ENCODE measurements at places on chromosomes 16 and 17.

DNA sequence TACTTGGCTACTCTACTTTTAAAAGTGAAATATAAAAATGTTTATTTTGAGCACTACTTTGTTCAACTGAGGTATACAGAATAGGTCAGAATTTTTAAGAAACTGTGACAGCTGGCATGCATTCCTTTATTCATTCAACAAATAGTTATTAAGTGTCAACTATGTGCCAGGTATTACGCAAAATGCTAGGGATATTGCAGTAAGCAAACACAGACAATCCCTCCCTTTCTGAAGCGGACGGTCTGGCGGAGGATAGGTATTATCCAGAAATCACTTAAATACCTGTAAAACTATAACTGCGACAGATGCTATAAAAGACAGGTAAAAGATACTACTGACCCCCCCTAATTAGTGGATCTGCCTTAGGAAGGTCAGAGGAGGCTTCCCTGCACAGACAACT, 26.1 kb downstream of the METTL16 start:
- DNase-seq: no peak

GRCh38 chr16:67914758-67915495, 16.7 kb downstream of the CTRL start:
- DNase-seq: no peak

DNA sequence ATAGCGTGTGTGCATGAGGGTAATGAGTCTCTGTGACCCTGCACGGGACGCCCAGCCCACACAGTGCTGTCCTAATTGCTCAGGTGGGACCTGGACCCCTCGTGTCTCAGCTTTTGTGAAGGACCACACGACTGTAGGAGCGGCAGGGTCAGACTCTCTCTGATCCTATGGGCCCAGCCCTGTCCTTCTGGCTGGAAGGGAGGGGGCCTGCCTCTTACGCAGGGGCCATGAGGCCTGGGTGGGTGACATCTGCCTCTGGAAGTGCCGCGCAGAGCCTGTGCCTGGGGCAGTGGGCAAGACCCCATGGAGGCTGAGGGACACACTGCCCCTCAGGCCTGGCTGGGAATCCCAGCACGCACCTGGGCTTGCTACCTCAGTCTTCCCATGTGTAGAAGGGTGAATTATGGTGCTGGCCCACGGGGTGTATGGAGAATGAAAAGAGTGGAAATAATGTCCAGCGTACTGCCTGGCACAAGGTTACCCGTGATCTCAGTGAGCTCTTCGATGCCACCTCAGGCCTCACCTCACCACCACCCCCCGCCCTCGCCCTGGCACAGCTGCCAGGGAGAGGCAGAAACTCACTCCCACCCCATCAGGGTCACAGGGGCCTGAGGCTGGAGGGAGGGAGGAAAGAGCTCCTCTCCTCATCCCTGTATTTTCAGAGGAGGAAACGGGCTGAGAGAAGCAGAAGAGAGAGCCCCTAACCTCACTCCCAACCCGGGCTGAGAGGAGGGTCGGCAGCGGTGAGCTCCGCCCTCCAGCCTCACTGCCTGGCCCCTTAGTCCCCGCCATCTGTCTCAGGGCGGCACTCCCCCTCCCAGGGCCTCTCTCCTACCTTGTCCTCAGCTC, 27.1 kb upstream of the DBNDD1 start:
- peak; percentile 24 for DNase-seq

- DNase-seq: no peak
Measured at GRCh38 chr17:83136156-83136555, 56.7 kb downstream of the METRNL start.

DNA sequence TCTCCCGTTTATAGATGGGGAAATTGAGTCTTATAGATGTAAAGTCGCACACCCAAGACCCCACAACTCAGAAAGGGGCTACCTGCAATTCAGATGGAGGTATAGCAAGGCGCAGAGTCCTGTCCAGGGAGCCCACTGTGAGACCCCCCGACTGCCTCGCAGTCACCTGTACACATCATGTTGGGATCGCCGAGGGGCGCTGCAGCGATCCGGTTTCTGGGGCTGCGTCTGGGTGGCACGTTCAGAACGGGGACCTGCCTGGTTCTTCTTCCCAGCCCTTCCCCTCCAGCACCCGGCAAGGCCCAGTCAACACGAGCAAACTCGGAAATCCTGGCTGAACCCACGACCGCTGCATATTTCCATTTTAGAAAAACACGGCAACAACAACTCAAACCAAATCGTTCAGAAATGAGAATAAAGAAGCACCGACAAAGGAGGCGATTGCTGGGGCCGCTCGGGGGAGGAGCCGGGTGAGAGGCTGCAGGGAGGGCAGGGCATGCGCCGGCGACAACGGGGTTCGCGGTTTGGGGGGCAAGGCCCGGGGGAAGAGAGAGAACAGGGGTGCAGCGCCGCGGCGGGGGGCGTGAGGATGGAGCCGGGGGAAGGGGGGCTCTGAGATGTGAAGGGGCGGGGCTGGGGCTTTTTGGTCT, 643 bp downstream of the HSDL1 start:
- DNase-seq: peak; percentile 53

DNA sequence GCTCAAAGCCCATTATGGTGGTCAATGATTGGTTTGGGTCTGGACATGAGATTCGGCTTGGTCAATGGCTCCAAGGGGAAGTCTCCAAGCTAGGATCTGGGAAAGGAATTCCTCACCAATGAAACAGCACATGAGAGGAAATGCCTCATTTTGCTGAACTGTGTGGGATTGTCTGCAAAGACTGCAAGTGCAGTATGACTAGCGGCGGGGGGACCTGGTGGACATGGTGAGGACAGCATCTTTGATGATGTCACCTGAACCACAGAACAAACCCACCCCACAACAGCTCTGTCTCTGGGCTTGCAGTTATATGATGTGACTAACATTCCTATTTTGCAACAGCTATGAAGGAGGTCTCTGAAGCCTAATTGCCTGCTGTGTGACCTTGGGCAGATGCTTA, 50.6 kb upstream of the NKD1 start:
- no peak for DNase-seq

DNA sequence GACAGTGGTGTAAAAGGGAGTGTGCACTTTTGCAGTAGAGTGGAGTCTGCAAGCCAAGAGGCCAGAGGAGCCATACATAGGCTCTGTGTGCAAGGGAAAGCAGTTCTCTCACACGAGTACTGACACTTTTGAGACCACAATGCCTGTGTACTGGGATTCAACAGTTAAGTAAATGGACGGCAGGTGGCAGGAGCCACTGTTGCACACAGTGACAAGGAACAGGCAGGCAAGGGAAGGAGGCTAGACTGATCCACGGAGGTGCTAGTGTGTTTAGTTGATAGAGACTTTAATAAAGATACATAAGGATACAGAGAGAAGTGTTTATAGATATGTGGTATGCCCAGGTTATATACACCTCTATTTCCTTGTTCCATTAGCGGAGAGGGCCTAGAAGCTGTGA, 67.0 kb downstream of the MPRIP start:
- DNase-seq: no peak

GRCh38 chr16:856101-856500, 55.6 kb upstream of the GNG13 start:
- DNase-seq: no peak

- DNase-seq: no peak
Measured at GRCh38 chr16:23950291-23950894, 114.6 kb downstream of the PRKCB start.

GRCh38 chr16:67025210-67025550, 3.8 kb upstream of the CBFB start:
- DNase-seq: no peak

DNA sequence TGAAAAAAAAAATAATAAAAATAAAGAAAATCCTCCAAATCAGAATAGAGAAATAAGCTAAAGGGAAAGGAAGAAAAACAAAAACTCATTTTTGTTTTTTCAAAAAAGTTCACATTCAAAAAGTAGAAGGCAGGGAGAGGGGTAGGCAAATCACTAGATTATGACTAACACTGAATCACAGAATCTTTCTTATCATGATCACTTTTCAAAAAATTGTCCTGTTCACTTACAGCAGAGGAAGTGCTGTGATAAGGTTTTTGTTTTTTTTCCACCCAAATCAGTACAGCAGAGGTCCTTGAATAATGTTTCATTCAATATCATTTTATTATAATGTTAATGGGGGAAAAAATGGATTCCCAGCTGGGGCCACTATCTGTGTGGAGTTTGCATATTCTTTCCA, 106.4 kb downstream of the CA4 start:
- no peak for DNase-seq

GRCh38 chr17:79985943-79986391, 49.7 kb downstream of the TBC1D16 start:
- DNase-seq: no peak

DNA sequence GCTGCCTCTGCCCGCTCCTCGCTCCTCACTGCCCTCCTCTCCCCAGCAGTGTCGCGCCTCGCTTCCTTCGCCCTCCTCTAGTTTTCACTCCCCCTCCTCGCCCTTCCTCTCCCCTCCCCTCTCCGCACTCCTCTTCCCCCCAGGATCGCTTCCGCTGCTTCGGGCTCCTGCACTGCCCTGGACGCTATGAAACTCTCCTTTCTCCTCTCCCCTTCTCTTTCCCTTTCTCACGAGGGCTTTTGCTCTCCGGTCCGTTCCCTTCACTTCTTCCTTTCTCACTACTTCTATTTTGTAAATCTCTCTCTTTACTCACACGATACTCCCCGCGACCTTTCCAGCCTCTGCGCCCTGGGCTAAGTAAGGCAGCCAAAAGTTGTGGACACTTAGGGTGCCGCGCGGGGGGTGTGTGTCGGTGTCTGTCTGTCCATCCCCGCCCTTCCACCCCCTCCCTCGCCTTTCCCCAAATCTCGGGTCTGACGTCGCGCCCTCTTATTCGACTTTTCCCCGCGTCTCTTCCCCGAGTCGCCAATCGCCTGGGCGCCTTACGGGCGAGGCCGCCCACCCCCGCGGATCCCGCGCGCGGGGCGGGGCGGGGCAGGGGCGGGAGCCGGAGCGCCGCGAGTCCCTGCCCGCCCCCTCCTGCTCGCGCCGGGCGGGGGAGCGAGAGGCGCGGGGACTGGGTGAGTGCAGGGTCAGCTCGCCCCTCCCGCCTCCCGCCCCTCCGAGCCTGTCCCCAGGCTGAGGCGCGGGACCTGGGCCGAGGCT, at the start of gene IRX3:
Gene IRX3, minus strand, starts transcription at position 422 of the 765 bp plus-strand sequence. CDS start 737 bp downstream, outside the sequence.
- no peak for DNase-seq

- no peak for DNase-seq
Measured at GRCh38 chr17:50627782-50628601, 6.7 kb upstream of the ABCC3 start.

DNA sequence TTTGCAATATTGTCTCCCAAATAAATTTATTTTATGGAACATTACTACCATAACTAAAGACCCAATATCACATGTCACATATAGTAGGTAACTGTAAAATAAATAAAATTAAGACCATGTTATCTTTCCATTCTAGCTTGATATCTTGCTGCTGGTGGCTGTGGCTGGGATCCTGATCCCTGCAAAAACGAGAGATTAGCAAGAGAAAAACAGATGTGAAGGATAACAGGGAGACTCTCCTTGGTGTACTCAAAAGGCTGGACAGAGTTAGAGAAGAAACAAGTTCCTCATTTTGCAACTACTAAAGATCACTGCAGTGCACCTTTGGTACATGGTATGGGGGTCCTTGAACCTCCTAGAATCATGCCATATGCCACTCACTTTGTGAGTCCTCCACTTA, 49.7 kb downstream of the ARHGAP27 start:
- DNase-seq: no peak

GRCh38 chr17:9072696-9073339, 51.5 kb downstream of the NTN1 start:
- DNase-seq: no peak

DNA sequence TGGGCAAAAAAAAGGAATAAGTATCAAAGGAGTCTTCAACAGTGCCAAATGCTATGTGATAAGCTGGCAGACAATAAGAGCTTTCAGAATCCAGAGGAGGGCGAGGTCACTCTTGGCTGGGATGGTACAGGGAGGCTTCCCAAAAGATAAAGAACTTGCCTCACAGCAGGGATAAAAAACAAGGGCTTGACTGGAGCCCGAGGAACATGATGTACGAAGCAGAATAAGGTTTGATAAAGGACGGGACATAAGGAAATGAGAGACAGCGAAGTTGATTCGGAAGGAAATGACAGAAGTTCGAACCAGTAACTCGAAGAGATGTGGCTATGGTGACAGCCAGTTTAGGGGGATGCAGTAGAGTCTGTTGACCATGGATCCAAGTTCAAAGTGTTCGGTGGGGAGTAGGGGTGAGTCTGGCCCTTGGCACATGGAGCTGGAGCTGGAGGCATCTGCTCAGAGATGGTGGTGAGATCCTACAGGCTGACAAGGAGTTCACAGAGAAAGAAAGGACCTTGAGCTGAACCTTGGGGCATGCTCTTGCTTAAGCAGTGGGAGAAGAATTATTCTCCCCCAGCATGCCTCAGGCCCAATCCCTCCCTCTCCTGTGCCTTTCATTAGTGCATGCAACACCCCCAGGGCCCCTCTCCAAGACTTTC, 137.6 kb upstream of the RCVRN start:
- no peak for DNase-seq

GRCh38 chr17:40095944-40096791, 4.2 kb downstream of the NR1D1 start:
- DNase-seq: peak; percentile 67

- no peak for DNase-seq
Measured at GRCh38 chr16:16143038-16143763, 80.1 kb downstream of the ABCC6 start.

- no peak for DNase-seq
Measured at GRCh38 chr17:74840989-74841666, 18.6 kb downstream of the GRIN2C start.

GRCh38 chr17:66713533-66714042, 121.3 kb upstream of the CACNG5 start:
- no peak for DNase-seq

DNA sequence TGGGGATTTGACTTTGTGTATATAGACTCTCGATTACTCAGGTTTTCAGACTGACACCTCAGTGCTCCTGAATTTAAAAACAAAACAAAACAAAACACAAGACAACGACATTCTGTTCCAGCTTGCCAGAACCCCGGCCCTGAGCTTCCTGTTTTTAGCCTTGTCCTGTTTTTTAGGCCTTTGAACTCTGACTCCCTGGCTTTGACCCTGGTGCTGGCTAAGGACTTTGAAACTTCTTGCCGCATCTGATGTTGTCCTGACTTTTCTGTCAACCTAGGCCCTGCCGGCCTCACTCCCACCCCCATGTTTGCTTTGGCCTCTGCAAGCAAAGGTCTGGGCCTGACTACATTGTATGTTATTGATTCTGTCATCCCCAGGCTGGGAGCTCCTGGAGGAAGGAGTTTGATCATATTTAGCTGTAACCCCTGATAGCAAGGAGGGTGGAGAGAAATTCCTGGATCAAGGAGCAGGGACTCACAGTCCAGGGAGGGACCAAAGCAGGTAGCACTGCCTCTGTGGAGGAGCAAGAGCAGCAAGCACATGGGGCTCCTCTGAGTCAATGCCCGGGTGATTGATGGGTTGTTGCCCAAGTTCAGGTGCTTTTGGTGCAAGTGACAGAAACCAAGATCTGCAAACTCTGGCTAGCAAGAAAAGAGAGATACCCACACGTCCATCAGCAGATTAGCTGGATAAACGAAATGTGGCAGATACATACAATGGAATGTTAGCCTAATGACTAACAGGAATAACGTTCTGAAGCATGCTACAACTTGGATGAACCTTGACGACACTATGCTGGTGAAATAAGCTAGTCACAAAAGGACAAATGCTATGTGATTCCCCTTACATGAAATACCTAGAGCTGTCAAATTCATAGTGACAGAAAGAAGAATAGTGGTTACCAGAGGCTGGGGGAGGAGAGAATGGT, 7.7 kb downstream of the CCL16 start:
- DNase-seq: no peak

Measured in activated T-cell treated with anti-CD3 and anti-CD28 coated beads, Interleukin-2, amount 50 U/mL, for 1 hour (primary cell).